ENCODE measurements at places on chromosomes 6 and 20.

GRCh38 chr6:105184921-105185320 is 5.1 kb upstream of the POPDC3 start:
- no peak for DNase-seq

- DNase-seq = no peak
These were observed 129.5 kb downstream of the MMUT start for GRCh38 chr6:49333345-49334125.

DNA sequence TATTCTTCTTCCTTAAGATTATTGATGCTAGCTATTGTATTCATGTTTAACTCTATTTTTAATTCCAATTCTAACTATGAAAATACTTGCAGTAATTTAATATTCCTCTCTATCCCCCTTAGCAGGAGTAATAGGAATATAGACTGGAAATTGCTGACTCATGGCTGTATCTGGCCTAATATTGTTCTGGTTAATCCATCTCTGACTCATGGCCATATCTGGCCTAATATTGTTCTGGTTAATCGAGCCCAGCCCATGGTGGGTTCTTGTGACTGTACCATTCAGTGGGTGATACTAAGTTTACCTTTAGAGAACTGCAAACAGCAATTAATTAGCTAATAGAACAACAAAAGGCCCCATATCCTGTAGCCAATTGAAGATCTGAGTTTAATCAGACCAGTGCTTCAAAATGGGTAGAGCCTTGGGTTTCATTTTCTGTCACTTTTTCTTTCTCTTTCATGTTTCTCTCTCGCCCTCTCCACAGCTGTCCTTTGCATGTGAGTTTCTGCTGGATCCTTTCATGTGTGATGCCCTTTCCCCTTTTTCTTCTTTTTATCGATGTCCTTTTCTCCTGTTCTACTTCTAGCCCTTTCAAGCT is 50.6 kb downstream of the SLC22A3 start:
- DNase-seq = no peak

- no peak for DNase-seq
These were observed 4.1 kb downstream of the MYLK4 start for GRCh38 chr6:2746557-2747061.

DNA sequence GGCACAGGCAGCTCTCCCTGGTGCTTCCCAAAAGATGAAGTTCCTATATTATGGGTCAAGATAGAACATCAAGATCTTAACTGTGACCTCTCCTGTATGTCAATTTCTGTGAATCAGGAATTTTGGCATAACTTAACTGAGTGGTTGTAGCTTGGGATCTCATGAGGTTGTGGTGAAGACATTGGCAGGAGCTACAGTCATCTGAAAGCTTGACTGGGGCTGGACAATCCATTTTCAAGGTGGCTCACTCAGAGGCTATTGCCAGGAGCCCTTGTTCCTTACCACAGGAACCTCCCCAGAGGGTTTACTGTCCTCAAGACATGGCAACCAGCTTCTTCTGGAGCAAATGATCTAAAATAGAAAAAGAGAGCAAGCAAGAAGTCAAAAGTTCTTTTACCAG is 252.2 kb downstream of the ADGB start:
- DNase-seq = no peak

Data from activated T-cell treated with anti-CD3 and anti-CD28 coated beads for 48 hours (primary cell).